ENCODE measurements at places on chromosomes 2 and 18. TPM values are rescaled to one million over a fixed set of nuclear protein-coding genes. Genes with fewer than 3 reads are reported as not detected.

GRCh38 chr2:200786423-200786822, 25.3 kb upstream of the BZW1 start:
- no peak for DNase-seq

- no peak for DNase-seq
Observed at GRCh38 chr2:23246992-23247683, 137.8 kb upstream of the KLHL29 start.

DNA sequence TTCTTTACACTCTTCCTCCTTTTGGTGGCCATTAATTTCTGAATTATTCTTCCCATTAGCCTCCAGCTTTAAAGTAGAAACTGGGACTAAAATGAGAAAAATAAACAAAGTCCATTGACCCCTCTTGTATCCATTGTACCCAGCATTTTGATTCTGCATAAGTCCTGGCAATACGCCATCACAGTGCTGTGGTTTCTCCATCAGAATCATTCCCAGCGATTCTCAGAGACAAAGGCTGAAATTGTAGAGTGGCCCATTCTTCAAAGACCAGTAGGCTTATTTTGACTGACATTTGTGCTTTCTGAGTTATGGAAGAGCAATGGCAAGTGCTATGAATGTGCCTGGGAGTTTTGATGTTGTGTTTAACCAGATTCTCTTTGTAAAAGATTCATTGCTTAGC, 199.3 kb upstream of the GALNT5 start:
- DNase-seq: no peak

GRCh38 chr2:36562973-36563532, 34.9 kb downstream of the FEZ2 start:
- no peak for DNase-seq

DNA sequence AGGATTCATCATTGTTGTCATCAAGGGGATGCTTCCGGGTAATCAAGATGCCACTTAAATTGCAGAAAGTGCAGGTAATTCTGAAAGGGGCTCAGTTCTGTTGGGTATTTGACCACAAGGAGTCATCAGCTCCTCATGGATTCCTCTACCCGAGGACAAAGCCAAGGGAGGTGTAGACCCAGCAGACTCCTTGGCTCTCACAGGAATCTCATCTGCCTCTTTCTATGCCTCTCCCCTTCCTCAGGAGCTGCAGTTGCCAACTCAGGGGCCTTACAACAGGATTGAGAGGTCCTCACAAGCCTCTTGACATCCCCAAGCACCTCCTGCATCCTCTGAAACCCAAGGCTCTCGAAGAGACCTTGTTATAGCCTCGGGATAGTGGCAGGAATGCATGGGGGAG, 44.0 kb downstream of the ITGB6 start:
- no peak for DNase-seq

GRCh38 chr2:85744741-85745601, 8.8 kb upstream of the ATOH8 start:
- peak; percentile 52 for DNase-seq

Gene LYPD6B
- 35.8 TPM for polyA plus RNA-seq

Gene LAMA1
- polyA plus RNA-seq: 7.8 TPM

Gene ALK
- 0.09 TPM for polyA plus RNA-seq

Gene GBX2
- polyA plus RNA-seq: not detected

Data from left lung (tissue), 14 donors.